Neural cell (in vitro differentiated cells): ENCODE measurements at places on chromosomes 11 and 22. TPM values are rescaled to one million over a fixed set of nuclear protein-coding genes. Genes with fewer than 3 reads are reported as not detected.

Gene MYO18B
- polyA plus RNA-seq: 0.34 and 0.71 TPM in 2 replicates

Gene UCP3
- 6.8 and 7.8 TPM in 2 replicates for polyA plus RNA-seq

Gene LRRN4CL
- 0.44 and 0.82 TPM in 2 replicates for polyA plus RNA-seq

Gene MMP13
- polyA plus RNA-seq: 0.26 TPM in 1 of 2 replicates, not detected in the other

Gene GLYAT
- not detected in 2 replicates for polyA plus RNA-seq

Gene APOL4
- polyA plus RNA-seq: not detected in 2 replicates

Gene OR6T1
- polyA plus RNA-seq: not detected in 2 replicates

Gene RAG1
- 0.12 and 0.16 TPM in 2 replicates for polyA plus RNA-seq

Gene LRRC32
- not detected in 2 replicates for polyA plus RNA-seq

Gene LMNTD2
- 0.61 and 3.0 TPM in 2 replicates for polyA plus RNA-seq

Gene HPX
- 11.1 and 17.3 TPM in 2 replicates for polyA plus RNA-seq

Gene C11orf97
- 0.47 TPM in 1 of 2 replicates, not detected in the other for polyA plus RNA-seq

Gene OR52I1
- not detected in 2 replicates for polyA plus RNA-seq

Gene RNF26
- 1.9 and 2.6 TPM in 2 replicates for polyA plus RNA-seq

Gene C11orf91
- polyA plus RNA-seq: not detected in 2 replicates

Gene RGL4
- not detected in 2 replicates for polyA plus RNA-seq

Gene CCDC15
- polyA plus RNA-seq: 0.88 and 2.5 TPM in 2 replicates

Gene ZNRF3
- 2.6 and 2.9 TPM in 2 replicates for polyA plus RNA-seq

Gene RHOG
- polyA plus RNA-seq: not detected in 2 replicates

Gene ACTN3
- polyA plus RNA-seq: not detected in 2 replicates

Gene GPHA2
- not detected in 2 replicates for polyA plus RNA-seq

Gene IFITM10
- 0.50 and 1.1 TPM in 2 replicates for polyA plus RNA-seq

Gene P2RX3
- polyA plus RNA-seq: not detected in 2 replicates

Gene MYRF
- polyA plus RNA-seq: 0.16 and 0.86 TPM in 2 replicates

Gene PATE3
- not detected in 2 replicates for polyA plus RNA-seq

Gene MRPL23
- polyA plus RNA-seq: 139 and 154 TPM in 2 replicates

Gene MMP8
- polyA plus RNA-seq: not detected in 2 replicates

Gene RAPSN
- not detected in 2 replicates for polyA plus RNA-seq

Gene ROBO3
- polyA plus RNA-seq: 12.8 and 25.3 TPM in 2 replicates

Gene PLA2G3
- polyA plus RNA-seq: not detected in 2 replicates

Gene MIOX
- not detected in 2 replicates for polyA plus RNA-seq

Gene RAC2
- not detected in 2 replicates for polyA plus RNA-seq

Gene SLC22A25
- polyA plus RNA-seq: not detected in 2 replicates

Gene SLC29A2
- polyA plus RNA-seq: 1.7 and 2.2 TPM in 2 replicates

Gene ACRV1
- polyA plus RNA-seq: 0.52 TPM in 1 of 2 replicates, not detected in the other

Gene KCNA4
- polyA plus RNA-seq: 2.5 and 5.9 TPM in 2 replicates

Gene NELL1
- polyA plus RNA-seq: 48.0 and 70.4 TPM in 2 replicates

Gene SLC25A45
- polyA plus RNA-seq: 0.66 TPM in 1 of 2 replicates, not detected in the other

Gene TYR
- polyA plus RNA-seq: not detected in 2 replicates

Gene CATSPERZ
- 3.4 TPM in 1 of 2 replicates, not detected in the other for polyA plus RNA-seq

Gene TMEM191C
- polyA plus RNA-seq: 68.3 and 81.8 TPM in 2 replicates

Gene TSSK2
- polyA plus RNA-seq: 0.26 TPM in 1 of 2 replicates, not detected in the other

Gene CRYBB3
- polyA plus RNA-seq: not detected in 2 replicates

Gene PRG3
- not detected in 2 replicates for polyA plus RNA-seq

Gene XKR3
- not detected in 2 replicates for polyA plus RNA-seq

Gene NLRP14
- polyA plus RNA-seq: 0.44 and 0.48 TPM in 2 replicates

Gene OR52H1
- not detected in 2 replicates for polyA plus RNA-seq

Gene EMSY
- 24.9 and 25.0 TPM in 2 replicates for polyA plus RNA-seq

Gene RAG2
- not detected in 2 replicates for polyA plus RNA-seq

Gene HEPN1
- not detected in 2 replicates for polyA plus RNA-seq
